ENCODE measurements at places on chromosomes 2 and 18.
A peak's percentile ranks its signal among the peaks of the same experiment; 100 is the strongest.

- DNase-seq: no peak
These were observed 272.7 kb downstream of the SS18 start for GRCh38 chr18:25817546-25818237.

- DNase-seq: peak; percentile 9
These were observed 41.6 kb upstream of the GPR39 start for GRCh38 chr2:132374961-132375360.

DNA sequence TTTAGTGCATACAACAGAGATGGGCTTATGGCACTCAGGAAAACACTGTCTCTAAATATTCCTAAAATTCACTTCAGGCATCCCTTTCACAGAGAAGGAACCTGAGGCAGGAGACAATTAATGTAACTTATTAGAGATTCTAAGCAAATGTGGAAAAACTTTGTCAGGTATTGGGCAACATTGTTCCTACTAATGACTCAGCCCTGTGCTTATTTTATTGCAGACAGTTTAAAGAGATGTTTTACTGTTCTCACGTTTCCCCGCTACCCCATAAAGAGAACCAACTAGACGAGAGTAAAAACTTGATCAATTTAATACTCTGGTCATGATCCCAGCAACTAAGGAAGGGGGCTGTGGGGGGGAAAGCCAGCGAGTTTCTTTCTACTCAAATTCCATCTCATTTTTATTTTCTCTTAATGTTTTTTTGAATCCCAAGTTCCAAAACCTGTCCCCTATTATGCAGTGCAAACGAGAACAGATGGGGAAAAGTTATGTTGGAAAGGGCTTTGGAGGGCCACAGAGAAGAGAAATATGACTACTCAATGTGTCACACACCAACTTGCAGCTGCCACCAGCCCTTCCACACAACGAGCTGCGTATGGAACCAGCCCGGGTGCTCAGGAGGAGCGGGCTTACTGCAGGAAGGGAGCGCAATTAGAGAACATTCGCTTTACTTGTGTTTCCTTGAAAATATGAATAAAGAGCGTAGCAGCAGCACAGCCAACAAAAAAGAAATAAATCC is 18.7 kb upstream of the ACVR1 start:
- peak; percentile 66 for DNase-seq

DNA sequence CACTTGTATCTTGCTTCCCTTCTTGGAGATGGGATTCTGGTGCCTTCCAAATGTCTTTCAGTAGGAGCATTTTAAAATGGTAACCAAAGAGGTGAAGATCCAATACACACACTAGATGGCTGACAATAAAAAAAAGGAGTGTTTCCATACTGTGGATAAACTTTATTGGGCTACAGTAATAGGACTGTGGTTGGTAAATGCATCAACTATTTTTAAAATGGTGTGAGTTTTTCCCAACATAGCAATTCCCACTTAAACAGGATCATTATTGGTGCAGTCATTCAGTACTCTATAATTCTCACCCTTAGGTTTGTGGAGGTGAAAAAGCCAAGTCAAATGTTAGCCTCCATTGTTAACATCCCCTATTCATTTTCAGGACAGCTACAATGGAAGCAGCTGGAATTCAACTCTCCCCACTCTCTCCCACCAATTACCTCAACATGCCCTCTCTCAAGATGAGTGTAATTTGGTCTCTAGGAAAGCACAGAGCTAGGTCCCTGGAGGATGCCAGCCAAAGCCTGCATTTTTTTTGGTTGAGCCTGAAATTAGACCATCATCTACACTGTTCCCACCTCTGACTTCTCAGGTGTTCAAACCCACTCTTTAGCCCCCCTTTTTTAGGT is 273.3 kb downstream of the TCF4 start:
- no peak for DNase-seq

GRCh38 chr2:32741575-32741974 is 113.7 kb downstream of the TTC27 start:
- DNase-seq: peak; percentile 27

GRCh38 chr2:130963849-130964793 is 127.4 kb downstream of the ARHGEF4 start:
- peak; percentile 7 for DNase-seq

DNA sequence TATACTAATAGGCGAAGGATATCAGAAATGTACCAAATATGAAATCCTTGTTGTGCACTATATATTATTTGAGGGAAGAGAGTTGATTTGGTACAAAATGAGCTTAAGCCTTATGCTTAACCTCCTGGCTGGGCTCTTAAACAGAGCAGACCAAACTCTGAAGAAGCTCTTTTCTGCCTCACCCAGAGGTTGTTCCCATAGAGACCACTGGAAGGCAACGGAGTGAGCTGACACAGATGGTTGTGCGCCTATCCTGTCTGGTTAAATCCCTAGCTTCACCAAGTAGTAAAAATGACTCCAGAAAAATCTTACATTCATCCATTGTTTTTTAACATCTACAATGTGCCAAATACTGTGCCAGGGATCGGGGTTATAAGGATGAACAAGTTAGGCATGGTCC is 55.9 kb upstream of the NOL4 start:
- no peak for DNase-seq

DNA sequence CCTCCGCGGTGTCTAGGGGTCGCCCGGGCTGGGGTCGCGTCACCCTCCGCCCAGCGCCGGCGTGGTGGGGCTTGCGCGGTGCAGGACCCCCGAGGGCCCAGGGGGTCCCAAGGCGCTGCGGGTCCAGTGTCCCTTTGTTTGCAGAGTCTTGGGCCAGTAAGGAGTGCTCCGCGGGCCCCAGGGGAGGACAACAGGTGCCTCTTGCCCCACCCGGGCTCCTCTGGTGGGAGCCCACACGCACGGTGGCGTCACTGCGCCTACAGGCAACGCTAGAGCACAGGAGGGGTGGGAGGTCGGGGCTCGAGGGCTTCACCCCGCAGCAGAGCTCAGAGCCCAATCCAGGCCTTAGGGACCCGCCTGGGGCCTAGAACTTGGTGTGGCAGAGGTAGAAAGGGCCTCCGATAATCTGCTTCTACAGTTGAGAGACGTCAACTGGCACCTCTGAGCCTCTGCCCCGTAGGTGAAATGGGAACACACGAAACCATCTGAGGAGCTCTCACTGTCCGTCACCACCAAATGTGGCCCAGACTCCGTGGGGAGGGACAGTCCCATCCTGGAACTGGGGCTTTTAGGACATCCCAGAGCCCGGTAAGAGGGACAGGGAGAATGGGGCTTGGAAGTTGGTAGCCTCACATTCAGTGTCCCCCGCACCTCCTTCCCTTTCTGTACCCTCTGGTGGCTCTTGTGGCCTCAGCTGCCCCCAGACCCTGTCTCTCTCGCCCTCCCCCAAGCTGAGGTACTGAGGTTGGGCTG is 1.4 kb downstream of the ARID5A start:
- DNase-seq: no peak

- no peak for DNase-seq
These were observed 37.6 kb upstream of the ACKR3 start for GRCh38 chr2:236531996-236532395.

DNA sequence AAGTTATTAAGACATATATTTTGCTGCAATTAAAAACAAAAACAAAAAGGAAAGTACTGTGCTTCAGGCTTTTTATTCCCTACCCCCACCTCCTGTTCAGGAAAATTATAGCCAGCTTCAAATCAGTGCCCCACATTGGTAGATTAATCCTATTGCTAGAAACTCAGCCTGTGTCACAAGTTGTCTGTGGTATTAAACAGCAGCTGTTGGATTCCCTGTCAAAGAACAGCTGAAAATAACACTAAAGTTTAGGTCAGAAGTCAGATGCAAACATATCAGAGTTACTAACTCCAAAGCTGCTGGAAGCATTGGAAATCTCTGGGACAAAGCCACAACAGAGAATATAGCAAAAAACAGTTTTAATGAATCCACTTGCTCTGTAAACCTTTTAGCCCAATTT is 818 bp upstream of the CCDC141 start:
- DNase-seq: no peak

DNA sequence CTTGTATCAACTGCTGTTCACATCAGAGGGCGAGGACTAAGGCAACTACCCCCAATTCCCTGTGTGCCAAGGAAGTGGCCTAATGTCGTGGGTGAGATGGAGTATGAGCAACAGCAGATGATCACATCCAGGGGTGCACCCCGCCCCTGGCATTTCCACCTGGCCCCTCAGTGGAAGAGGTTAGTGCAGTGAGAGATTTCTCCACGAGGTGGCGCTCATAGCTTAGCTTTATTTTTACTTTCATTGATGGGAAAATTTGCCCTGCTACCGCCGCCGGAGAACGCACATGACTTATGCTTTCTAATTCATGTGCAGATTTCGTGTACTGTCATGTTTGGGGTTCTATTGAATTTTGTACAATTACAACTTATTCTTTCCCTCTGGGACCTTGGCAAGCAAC is 470.6 kb upstream of the MEX3C start:
- no peak for DNase-seq

DNA sequence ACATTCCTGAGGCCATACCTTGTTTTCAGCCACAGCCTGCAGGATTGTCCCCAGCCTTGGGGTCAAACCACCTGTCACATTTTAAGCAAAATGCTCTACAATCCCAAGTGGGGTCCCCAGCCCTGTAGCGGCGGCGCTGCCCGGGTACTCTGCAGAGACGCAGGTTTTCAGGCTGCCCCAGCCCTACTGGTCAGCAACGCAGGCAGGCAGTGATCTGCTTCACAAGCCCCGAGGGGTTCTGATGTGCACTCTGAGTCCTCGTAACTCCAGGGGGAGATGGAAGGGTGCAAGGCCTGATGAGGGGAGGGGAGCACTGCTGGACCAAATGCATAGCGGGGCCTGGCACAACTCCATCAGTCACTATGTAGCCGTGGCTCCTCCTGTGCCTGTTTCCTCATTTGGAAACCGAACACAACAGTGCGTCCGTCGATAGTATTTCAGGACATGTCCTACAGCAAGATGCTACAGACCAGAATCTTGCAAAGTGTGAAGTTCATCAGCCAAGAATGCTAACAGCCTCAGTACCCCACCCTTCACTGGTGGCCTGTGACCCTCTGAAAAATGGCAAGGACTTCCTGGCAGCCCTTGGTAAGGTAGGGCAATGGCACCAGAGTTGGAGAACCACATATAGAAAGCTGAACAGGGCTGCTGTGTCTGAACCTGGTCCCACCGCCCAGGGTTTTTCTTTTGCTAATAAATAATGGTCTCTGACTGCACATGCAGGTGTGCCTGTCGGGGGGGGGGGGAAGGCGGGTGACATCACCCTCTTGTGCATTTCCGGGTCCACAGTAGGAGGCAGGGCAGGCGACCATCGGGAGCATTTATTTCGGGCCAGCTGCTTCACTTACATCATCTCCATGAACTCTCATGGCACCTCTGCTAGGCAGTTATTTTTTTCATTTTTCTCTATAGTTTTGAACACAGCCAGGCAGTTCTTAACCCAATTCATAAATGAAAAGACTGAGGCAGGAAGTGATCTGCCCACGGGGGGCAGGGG is 50.6 kb upstream of the TFCP2L1 start:
- DNase-seq: no peak

- peak; percentile 16 for DNase-seq
These were observed 41.5 kb upstream of the APCDD1 start for GRCh38 chr18:10412933-10413332.

DNA sequence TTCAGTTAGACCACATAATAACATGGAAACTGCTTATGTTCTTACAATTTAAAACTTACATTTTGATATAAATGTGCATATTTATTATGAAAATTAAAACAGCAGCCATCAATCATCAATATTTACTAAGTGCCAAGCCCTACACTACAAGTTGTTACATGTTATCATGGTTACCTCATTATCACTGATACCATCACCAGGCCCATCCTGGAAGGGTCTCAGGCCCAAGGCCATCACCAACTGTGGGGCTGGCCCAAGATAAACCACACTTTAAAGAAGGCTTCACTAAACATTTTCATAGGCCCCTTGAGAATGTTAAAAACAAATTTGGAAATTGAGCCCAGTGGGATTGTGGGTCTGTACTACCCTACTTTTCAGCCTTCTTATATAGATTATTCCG is 6.4 kb downstream of the ITSN2 start:
- DNase-seq: no peak

- no peak for DNase-seq
These were observed 1477.6 kb upstream of the NXPH2 start for GRCh38 chr2:140257692-140258300.

DNA sequence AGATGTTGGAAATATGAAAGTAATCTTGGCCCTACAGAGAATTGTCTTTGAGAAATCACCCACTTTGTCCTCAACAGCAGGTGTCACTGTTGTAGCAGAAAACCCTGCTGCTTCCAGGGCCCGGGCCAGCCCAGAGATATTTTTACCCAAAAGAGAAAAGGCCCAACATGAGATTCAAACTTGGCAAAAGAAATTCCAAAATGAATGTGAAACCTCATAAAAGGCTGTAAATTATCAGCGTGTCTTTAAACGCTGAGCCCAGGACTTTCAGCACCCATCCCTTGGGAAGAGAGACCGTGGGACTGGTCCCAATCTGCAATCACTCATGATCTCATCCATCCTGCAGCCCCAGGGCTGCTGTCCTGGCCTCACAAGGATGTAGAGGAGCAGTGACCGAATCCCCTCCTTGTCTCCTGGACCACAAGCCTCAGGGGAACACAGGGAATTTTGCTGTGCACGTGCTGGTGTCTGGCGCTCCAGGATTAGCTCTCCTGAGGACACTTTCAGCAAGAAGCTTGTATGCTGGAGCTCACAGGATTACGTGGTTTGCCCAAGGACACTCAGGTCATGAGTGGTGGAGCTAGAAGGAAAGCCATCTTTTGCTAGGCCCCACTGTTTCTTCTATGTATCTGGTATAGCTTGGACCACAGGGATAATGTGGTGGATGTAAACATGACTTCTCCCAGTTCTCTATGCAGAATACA is 202.1 kb downstream of the RNF144A start:
- DNase-seq: peak; percentile 21

- DNase-seq: peak; percentile 41
These were observed 79.2 kb upstream of the CDH2 start for GRCh38 chr18:28256166-28256565.

DNA sequence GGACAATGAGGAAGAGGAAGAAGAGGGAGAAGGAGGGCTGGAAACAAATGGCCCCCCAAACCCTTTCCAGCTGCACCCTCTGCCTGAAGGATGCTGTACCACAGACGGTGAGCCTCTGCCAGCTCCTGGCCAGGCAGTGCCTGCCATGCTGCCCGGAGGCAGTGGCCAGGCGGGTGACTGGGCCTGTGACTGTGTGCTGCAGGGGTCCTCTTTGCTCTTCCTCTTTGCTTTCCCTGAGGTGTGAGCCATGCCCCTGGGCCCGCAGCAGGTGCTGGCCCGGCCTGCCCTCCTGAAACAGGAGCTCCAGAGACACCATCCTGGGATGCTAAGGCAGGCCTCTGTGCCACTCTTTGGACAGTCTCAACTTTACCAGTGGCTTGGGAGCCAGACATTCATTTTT is 28.6 kb downstream of the GREB1 start:
- no peak for DNase-seq
